ENCODE measurements at places on chromosomes 6 and 20.
A peak's percentile ranks its signal among the peaks of the same experiment; 100 is the strongest.

GRCh38 chr6:116705917-116706316, 24.9 kb downstream of the KPNA5 start:
- DNase-seq = no peak

DNA sequence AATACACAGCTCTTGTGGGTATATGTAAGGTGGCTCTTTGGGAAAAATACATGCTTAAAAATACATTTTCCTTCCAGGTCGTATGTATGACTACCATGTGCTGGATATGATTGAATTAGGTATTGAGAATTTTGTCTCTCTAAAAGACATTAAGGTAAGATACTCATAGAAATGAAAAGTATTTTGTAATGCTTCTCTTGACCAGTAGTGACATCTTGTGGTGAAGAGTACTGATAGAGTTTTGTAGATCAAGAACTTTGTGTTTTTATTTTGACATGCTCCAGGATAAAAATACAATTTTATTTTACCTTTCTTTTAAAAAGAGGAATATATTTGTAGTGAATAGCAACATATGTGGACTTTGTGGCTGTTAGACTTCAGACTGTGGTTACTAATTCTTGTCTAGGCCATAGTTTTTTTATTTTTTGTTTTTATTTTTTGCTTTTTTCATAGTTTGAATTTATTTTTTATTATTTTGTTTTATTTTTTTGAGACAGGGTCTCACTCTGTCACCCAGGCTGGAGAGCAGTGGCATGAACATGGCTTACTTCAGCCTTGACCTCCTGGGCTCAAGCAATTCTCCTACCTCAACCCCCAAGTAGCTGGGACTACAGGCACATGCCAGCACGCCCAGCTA, 17.9 kb downstream of the RPF2 start:
- DNase-seq = no peak

GRCh38 chr20:51995551-51995951, 193.2 kb upstream of the SALL4 start:
- DNase-seq = no peak

DNA sequence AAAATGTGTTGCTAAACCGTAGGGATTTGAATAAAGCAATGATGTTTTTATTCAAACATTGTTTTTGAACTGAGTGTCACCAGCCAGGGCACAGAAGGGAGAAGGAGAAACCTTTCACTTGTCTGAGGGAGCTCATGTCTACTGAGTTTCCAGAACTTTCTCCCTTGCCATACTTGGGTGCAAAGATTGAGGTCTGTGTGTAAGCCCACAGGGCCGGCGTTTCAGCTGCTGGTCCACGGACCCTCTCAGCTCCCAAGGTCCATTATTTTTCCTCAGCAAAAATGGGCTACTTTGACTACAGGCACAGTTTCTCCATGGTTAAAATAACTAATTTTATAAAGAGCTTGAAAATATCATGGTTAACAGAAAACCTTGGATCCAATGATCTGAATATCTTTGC, 32.6 kb downstream of the PSMG4 start:
- no peak for DNase-seq

DNA sequence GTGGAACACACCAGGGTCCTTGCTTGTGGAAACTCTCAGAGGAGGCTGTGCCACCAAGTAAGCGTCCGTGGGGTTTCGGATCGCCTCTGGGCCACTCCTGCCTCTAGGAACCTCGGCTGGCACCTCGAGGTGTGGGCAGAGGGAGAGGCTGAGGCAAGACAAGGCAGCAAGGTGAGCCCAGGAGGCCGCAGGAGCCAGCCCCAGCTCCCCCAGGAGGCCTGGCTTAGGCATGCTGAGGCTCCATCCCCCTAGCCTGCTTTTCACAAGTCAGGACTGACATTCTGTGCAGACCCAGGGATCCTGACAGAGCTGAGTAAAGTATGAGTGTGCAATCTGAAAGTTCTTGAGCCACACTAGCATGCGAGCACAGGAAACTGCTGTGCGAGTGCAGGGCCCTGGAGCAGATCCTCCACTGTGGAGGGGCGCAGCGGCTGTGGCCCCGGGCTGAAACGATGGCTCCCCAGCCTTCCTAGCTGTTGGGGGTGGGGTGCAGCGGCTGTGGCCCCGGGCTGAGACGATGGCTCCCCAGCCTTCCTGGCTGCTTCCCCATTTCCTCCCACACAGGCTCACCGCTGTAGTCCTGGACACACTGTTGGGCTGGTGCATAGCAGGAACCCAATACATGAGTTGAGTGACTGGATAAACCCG, 75.2 kb upstream of the CD93 start:
- DNase-seq = no peak

- no peak for DNase-seq
These were observed 717 bp downstream of the CSNK2A1 start for GRCh38 chr20:542777-543368.

DNA sequence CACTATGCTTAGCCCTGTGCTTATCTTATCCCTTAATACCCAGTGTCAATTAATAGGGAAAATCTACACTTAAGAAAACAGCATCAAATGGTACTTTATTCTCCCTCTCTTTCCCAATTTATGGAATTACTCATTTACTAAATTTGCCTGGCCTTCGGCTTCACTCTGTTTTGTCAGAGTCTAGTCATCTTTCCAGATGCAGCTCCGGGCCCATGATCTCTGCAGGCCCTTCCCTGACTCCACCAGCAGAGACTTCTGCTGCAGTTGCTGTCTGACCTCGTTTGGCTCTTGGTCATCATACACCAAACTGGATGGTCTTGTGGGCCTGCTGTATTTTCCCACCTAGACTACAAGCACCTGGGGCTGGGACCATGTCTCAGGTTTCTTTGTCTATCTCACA, 27.4 kb downstream of the MRS2 start:
- DNase-seq = no peak

GRCh38 chr6:40485300-40485699, 101.9 kb downstream of the LRFN2 start:
- no peak for DNase-seq

GRCh38 chr20:21315138-21315537, 12.0 kb downstream of the XRN2 start:
- DNase-seq = no peak

GRCh38 chr6:30171677-30172471, 8.5 kb downstream of the TRIM15 start:
- DNase-seq = no peak

DNA sequence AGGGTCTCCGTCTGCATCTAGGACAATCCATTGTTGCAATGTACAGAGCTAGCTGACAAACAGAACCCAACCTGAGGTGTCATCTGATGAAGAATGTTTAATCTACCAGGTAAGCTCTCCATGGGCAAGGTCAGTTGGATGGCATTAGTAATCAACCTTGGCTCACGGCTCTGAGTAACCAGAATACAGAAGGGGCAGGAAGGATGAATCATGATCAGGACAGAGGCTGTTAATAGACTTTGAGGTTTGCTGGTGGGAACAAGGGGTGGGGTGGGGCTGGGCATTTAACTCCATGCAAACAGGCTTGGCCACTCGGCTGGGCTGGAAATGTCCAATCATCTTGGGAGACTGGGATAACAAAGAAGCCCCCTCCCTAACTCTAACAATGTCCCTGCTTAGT, 77.1 kb upstream of the MRPS10 start:
- DNase-seq = peak; percentile 35

DNA sequence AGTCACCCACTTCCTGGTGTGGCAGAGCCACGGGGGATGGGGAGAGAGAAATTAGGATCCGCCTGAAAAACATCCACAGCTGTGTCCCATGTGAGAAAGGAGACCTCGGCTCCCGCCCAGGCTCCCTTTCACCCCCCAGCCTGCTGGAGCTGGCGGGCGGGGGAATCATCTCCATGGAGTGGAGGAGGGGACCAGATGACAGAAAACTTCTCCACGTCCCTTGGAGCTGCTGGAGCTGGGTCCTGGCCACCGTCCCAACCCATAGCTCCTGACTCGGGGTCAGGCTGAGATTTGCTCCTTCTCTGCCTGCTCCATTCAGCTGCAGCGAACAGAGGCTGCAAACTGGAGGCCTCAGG, 113.8 kb downstream of the CEBPB start:
- DNase-seq = no peak

DNA sequence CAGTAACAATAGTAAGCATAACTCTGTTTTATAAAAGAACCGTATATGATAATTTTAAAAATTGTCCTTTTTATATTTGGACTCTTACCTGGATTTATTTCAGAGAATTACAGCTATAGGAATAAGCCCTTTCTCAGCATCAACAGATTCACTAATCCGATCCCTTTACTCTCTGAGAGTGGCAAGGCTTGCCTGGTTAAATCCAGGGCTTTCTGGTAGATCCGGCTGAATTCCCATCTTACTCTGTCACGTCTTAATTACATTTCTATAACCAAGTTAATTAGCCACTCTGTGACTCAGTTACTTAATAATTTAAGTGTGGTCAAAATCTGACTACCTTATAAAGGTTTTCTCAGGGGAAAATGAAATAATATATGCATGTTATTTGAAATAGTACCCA, 294.7 kb downstream of the FRK start:
- DNase-seq = no peak

GRCh38 chr6:46667377-46667776, 14.6 kb downstream of the SLC25A27 start:
- DNase-seq = no peak

DNA sequence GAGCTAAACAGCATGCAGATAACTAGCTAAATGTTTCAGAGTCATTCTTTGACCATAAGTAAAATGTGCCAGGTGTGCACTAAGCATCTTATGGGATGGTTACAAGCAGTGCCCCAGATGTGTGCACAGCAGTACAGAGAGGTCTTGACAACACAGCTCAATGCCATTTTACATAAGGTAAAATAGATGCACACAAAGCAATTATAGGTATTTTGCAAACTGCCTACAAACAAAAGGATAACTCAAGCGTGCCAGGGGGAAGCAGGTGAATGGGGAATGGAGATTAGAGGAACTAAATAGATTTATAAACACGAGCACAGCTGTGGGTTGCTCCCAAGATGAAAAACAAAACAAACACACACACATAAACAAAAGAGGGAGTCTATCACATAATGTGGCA, 64.8 kb downstream of the SLC2A10 start:
- no peak for DNase-seq

DNA sequence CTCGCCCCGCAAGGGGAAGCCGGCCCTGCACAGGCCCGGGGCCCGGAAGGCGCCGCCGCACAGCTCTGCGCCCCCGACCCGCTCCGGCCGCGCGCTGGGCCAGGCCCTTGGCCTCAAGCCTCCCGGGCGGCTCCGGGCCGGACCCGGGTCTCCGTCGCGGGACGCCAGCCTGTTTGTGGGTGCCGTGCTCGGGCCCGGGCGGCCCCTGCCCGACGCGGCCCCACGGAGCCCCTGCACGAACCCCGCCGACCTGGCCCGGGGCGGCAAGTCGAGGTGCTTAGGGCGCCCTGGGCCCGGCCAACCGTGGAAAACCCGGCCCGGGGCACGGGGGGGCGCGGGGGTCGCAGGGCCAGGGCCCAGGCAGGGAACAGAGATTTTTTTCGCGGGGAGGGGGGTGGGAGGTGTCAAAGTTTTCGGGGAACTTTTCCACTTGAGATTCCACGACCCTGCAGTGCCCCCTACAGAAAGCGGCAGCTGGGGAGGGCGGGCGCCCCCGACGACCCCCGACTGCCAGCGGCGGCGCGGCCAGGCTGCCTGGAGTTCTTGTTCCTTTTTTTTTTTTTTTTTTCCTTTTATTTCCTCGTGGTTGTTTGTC, 805 bp upstream of the STX16 start:
- no peak for DNase-seq

DNA sequence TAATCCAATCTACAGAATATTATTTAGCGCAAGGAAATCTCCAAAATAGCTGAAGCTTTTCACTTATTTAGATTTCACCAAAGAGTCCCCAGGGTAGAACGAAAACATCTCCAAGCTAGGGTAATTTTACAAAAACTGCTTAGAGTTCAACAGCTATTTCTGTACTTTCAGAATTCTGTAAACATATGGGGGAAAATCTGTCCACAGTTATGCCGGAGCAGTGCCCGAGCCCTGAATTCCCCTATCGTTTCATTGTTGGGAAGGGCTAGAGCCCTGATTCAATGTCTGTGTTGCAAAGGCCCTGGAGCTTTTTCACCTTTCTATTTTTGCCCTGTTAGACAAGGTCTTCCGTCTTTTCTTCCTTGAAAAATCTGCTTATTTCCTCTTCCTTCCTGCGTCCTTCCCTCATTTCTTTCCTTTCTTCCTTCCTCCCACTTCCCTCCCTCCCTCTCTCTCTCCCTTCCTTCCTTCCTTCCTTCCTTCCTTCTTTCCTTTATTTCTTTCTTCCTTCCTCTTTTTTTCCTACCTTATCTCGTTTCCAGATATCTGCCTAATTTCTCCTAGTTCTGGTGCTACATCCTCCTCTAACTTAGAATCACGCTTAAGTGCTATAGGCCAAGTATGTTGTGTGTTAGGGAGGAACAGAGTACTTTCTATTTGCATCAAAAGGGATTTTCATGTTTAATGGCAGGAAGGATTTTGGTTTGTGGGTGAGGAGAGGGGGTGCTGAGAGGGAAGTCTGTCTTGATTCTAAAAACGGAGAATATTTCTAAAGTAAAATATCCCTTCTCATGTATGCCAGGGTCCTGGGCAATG, 122.5 kb upstream of the BMP2 start:
- DNase-seq = no peak

DNA sequence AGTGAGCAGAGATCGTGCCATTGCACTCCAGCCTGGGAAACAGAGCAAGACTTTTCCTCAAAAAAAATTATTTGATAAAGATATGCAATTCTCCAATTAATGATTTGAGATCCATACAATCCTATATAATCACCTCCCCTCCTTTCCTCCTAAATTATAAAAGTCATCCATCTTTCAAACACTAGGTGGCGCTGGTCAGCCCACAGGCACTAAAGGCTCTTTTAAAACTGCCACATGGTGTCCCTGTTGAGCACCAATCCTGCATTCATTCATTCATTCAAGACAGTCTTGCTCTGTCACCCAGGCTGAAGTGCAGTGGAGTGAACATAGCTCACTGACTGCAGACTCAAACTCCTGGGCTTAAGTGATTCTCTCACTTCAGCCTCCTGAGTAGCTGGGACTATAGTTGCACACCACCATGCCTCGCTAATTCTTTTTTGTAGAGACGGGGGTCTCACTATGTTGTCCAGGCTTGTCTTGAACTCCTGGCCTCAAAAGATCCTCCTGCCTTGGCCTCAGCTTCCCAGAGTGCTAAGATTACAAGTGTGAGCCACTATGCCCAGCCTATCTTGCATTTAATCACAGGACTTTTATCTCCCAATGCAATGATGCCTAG, 58.7 kb upstream of the SLC2A12 start:
- peak; percentile 73 for DNase-seq

DNA sequence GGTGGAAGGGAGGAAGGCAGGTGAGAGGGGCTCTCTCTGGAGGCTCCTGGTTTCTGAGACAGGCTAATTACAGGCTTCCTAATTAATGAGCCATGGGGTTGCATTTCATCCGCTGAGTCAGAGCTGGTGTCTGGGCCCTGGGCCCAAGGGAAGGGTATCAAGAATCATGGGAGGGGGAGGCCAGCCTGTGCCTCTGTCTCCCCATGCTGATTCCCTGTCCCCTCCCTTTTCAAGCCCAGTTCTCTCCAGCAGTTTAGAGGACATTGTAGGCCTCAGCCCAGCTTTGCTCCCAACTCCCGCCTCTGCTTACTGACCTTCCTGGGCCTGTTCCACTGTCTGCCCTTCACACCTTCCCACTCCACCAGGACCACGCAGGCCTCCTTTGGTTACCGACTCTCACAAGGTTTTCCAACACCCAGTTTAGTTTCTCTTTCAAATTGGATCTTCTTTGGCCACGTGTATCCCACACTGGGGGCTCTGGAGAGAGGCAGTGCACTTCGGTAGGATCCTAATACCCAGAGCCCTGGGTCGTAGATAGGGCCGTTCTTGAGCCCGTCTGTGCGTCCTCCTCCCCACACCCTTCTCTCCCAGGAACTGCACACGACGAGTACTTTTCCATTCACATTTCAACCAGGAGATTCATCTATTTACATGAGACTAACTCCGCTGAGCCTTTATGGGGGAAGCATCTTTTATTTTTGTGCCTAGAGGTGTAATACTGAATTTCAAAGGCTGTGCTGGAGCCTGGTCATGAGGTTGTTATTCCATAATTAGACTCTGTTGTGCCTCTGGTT, 18.2 kb upstream of the AVP start:
- no peak for DNase-seq
